Body of pancreas (tissue), 4 donors: ENCODE measurements at places on chromosomes 2 and 18.

GRCh38 chr18:57466745-57467409, 31.7 kb downstream of the ONECUT2 start:
- DNase-seq, result no peak

GRCh38 chr2:30232801-30233130, 1.4 kb downstream of the LBH start:
- DNase-seq, result no peak

DNA sequence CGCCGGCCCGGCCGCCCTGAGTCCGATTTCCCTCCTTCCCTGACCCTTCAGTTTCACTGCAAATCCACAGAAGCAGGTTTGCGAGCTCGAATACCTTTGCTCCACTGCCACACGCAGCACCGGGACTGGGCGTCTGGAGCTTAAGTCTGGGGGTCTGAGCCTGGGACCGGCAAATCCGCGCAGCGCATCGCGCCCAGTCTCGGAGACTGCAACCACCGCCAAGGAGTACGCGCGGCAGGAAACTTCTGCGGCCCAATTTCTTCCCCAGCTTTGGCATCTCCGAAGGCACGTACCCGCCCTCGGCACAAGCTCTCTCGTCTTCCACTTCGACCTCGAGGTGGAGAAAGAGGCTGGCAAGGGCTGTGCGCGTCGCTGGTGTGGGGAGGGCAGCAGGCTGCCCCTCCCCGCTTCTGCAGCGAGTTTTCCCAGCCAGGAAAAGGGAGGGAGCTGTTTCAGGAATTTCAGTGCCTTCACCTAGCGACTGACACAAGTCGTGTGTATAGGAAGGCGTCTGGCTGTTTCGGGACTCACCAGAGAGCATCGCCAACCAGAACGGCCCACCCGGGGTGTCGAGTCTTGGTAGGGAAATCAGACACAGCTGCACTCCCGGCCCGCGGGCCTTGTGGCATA, 4.6 kb downstream of the SIX2 start:
- DNase-seq, result no peak

DNA sequence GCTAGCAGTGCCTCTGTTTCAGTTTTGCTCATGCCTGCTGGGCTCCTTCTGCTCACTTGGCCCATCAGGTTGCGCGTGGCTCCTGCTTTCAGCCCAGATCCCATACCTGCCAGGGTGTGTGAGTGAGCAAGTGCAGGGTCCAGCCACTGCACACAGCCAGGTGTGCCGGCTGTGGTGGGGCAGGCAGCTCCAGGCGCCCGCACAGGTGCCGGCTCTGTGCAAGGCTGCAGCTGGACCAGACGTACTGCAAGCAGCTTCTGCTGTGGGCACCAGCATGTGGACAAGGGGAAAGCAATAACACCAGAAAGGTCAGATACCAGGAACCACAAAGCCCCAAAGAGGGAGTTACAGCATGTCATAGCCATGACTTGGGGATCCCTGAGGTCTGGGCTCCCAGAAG, 5.6 kb upstream of the PCARE start:
- no peak for DNase-seq

GRCh38 chr2:45379399-45380087, 231.5 kb downstream of the SRBD1 start:
- DNase-seq, result no peak

DNA sequence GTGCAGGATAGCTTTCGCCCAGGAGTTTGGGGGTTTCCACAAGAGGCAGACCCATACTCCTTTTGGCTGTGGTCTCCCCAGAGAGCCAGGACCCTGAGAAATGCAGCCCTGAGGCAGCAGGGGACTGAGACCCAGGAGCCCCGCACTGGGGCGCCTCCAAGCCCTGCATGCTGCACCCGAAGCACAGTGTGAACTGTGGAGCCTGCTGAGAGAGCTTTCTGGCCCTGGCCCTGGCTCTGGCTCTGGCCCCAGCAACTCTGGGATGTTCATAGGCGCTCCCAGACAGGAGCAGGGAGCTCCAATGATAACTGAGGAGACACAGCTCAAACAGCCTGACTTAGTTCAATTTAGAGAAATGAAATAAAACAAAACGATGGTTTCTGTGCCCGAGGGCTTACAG, 96.4 kb upstream of the TEX51 start:
- DNase-seq, result no peak

- DNase-seq, result peak; percentile 28
Measured at GRCh38 chr2:207474863-207475485, 54.8 kb upstream of the CREB1 start.

- DNase-seq, result no peak
Measured at GRCh38 chr2:230843132-230843531, 21.6 kb upstream of the ITM2C start.
